Karpas-422 (cell line): ENCODE measurements at places on chromosomes 7 and 10. TPM values are rescaled to one million over a fixed set of nuclear protein-coding genes. Genes with fewer than 3 reads are reported as not detected.
A peak's percentile ranks its signal among the peaks of the same experiment; 100 is the strongest.

DNA sequence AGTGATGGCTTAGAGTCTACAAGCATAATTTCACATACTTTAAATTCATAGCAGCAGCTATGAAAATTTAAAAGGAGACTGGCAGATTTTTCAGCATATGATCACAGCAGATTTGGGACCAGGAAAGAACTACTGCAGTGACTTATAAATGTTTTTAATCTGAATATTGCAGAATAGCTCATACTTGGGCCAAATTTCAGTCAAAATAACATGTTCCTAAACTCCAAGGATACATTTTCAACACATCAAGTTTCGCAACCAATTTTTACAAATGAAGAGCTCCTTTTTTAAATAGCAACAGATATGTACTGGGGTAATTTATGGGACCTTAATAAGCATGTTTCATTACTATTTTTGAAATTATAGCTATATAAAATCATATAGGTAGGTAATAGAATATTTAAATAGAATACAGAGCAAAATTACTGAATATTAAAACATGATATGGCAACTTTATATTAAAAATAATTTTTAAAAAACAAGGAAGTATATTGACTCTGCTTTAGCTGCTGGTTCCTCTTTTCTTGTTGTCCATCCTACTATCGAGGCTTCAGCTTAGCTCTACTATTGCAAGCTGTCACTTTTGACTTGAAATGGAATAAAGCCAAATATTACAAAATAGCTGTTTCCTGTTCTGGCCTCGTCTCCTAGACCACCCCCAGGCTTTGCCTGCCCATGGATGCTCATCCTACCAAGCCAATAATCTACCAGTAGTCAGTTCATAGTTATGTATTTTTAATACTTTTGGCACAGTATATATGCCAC lies 123.1 kb downstream of the NRBF2 start:
- peak; percentile 74 for DNase-seq
- peaks cover 83% of the 10 kb centered on the region for H3K4me1 ChIP-seq
- H3K27me3 ChIP-seq = no peaks in the 10 kb centered on the region
- peak overlapping the region; percentile 99 for H3K27ac ChIP-seq
- peak overlapping the region; percentile 46 for H3K4me3 ChIP-seq

DNA sequence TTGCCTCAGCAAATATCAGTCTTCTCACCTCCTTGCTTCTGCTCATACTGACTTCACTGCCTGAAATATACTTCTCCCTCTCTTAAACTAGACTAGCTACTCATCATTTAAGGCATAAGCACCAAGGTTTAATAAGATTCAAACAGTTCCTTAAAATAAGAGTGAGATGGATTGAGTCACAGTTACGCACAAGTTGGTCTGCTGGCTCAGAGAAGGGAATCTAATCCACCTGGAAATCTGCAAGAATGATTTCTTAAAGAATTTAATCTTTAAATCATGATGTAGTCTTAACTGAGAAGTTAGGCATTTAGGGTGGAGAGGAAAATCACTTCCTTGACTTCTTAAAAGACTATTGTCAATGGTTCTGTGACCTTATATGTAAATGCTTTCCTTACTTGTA lies 56.2 kb upstream of the TMEM140 start:
- no peaks in the 10 kb centered on the region for H3K36me3 ChIP-seq
- DNase-seq = no peak
- H3K27me3 ChIP-seq = 0 out of 2 replicates have a peak, but pooled peaks cover 2% of the 10 kb centered on the region
- no peak overlapping the region for H3K4me3 ChIP-seq
- H3K27ac ChIP-seq = no peak overlapping the region
- no peaks in the 10 kb centered on the region for H3K4me1 ChIP-seq

- H3K36me3 ChIP-seq = no peaks in the 10 kb centered on the region
- no peak for DNase-seq
- H3K27me3 ChIP-seq = no peaks in the 10 kb centered on the region
- no peak overlapping the region for H3K4me3 ChIP-seq
- peaks cover 16% of the 10 kb centered on the region for H3K4me1 ChIP-seq
- H3K27ac ChIP-seq = no peak overlapping the region
These were observed 252.2 kb downstream of the ELFN1 start for GRCh38 chr7:1922071-1922869.

GRCh38 chr10:75801661-75802060 lies 370.2 kb downstream of the LRMDA start:
- no peaks in the 10 kb centered on the region for H3K27me3 ChIP-seq
- no peak overlapping the region for H3K27ac ChIP-seq
- no peaks in the 10 kb centered on the region for H3K4me1 ChIP-seq
- DNase-seq = no peak
- H3K36me3 ChIP-seq = no peaks in the 10 kb centered on the region

DNA sequence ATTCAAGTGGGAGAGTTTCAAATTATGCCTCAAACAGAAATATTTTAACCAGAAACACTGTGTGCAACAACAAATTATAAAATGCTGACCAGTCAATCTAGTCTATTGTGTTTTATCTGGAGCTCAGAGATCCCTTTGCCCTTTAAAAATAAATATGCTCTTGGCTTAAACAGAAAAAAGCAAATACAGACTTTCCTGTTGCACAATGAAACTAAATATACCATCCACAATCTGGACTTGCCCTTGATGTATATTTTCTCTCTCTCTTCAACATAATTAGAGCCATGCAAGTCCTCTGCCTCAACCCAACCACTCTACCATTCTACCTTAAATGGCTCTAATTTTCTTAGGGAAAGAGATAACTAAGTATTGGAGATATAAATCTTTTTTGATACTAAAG lies 34.9 kb downstream of the ASAH2 start:
- no peak for DNase-seq
- no peaks in the 10 kb centered on the region for H3K27me3 ChIP-seq
- H3K27ac ChIP-seq = no peak overlapping the region
- no peaks in the 10 kb centered on the region for H3K4me1 ChIP-seq

DNA sequence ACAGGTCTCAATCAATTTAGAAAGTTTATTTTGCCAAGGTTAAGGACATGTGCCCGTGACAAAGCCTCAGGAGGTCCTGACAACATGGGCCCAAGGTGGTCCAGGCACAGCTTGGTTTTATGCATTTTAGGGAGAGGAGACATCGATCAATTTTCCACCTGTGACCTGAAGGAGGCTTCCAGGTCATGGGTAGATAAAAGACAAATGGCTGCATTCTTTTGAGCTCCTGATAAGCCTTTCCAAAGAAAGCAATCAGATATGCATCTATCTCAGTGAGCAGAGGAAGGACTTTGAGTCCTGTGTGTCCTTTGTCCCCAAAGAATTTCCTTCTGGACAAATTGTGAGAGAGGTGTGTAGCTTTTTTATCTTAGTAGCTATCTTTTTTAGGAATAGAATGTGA lies 15.8 kb downstream of the LRRC72 start:
- H3K4me3 ChIP-seq = no peak overlapping the region
- H3K4me1 ChIP-seq = no peaks in the 10 kb centered on the region
- no peaks in the 10 kb centered on the region for H3K36me3 ChIP-seq
- no peak overlapping the region for H3K27ac ChIP-seq

GRCh38 chr7:107957436-107957835 lies 45.5 kb downstream of the LAMB1 start:
- H3K27ac ChIP-seq = no peak overlapping the region
- no peaks in the 10 kb centered on the region for H3K36me3 ChIP-seq
- H3K4me3 ChIP-seq = no peak overlapping the region
- no peaks in the 10 kb centered on the region for H3K4me1 ChIP-seq
- no peak for DNase-seq

GRCh38 chr10:16799621-16800020 lies 17.6 kb downstream of the RSU1 start:
- no peak overlapping the region for H3K27ac ChIP-seq
- H3K4me1 ChIP-seq = no peaks in the 10 kb centered on the region
- no peak overlapping the region for H3K4me3 ChIP-seq
- no peaks in the 10 kb centered on the region for H3K27me3 ChIP-seq
- DNase-seq = no peak
- no peaks in the 10 kb centered on the region for H3K36me3 ChIP-seq

- peaks cover 76% of the 10 kb centered on the region for H3K4me1 ChIP-seq
- no peak for DNase-seq
- H3K27me3 ChIP-seq = no peaks in the 10 kb centered on the region
- no peak overlapping the region for H3K27ac ChIP-seq
- H3K36me3 ChIP-seq = peaks cover 11% of the 10 kb centered on the region; the same call in 1 of the 2 replicates
These were observed 232.4 kb upstream of the KLF14 start for GRCh38 chr7:130966246-130967009.

DNA sequence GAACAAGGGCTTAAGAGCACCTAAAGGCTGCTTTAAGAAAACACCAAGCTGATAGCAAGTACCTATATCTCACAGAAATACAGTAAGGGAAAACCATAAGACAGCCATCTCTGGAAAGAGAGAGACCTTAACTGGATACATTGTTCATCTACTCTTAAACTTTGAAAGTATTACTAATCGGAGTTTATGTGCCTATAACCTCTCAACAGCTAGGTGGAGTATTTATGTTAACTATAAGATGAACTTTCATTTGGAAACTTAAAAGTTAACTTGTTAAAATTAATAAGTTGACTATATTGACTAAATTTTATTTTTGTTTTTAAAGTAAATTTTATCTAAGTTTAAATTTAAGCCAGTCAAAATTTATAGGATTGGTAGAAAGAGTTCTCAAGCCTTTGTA lies 90.6 kb downstream of the USP6NL start:
- H3K4me3 ChIP-seq = no peak overlapping the region
- peaks cover 26% of the 10 kb centered on the region; the same call in 1 of the 2 replicates for H3K36me3 ChIP-seq
- peak overlapping the region; percentile 46 for H3K27ac ChIP-seq
- peaks cover 58% of the 10 kb centered on the region for H3K4me1 ChIP-seq
- no peaks in the 10 kb centered on the region for H3K27me3 ChIP-seq

- H3K36me3 ChIP-seq = no peaks in the 10 kb centered on the region
- no peak overlapping the region for H3K4me3 ChIP-seq
- H3K27ac ChIP-seq = no peak overlapping the region
- no peaks in the 10 kb centered on the region for H3K27me3 ChIP-seq
These were observed 91.2 kb upstream of the RET start for GRCh38 chr10:42985436-42986316.

Gene CCDC71L
- total RNA-seq = 18.7 and 31.0 TPM in 2 replicates

Gene SH2D4B
- total RNA-seq = 0.07 TPM in 1 of 2 replicates, not detected in the other

Gene ITGA8
- not detected in 2 replicates for total RNA-seq

Gene BICC1
- not detected in 2 replicates for total RNA-seq

Gene STEAP2
- not detected in 2 replicates for total RNA-seq

Gene MLXIPL
- not detected in 2 replicates for total RNA-seq

Gene ERLIN1
- 8.3 and 9.0 TPM in 2 replicates for total RNA-seq

Gene GTF2I
- 130 and 176 TPM in 2 replicates for total RNA-seq

Gene BTBD16
- not detected in 2 replicates for total RNA-seq

Gene C10orf105
- total RNA-seq = not detected in 2 replicates

Gene ATAD1
- total RNA-seq = 21.8 and 41.6 TPM in 2 replicates
